ENCODE measurements at places on chromosomes 2 and 18.

GRCh38 chr2:136239079-136239685 is 121.2 kb upstream of the CXCR4 start:
- no peak for DNase-seq

DNA sequence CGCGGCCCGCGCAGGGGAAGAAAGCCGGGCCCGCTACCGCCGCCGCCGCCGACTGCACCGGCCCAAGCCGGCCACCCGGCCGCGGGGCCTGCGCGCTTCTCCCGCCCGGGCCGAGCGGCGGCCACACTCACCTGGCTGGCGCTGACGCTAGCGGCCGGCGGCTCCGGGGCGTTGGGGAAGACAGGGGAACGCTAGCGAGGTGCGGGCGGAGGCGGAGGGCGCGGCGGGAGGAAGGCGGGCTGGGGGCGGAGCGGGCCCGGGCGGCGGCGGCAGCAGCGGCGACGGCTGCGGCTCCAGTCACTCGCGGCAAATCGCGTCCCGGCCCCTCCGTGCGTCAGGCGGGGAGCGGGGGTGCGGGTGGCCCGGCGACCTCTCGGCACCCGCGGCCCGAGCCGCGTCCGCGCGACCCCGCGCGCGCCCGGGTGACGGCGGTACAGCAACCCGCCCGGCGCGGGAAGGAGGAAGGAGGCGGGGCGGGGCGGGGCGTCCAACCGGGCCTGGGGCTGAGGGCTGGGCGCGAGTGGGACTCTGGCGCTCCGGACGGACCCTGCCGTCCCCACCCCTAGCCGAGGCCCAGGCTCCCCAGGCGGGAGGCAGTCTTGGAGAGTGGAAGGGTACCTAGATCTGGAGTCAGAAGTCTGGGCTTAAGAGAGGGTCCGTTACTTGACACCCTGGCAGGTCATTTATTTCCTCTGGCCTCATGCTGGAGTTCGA is at the start of gene SESTD1:
TSS of gene SESTD1 (minus strand) at position 465 of the 714 bp plus-strand sequence. CDS start 72,991 bp downstream, outside the sequence.
- peak; percentile 25 for DNase-seq

DNA sequence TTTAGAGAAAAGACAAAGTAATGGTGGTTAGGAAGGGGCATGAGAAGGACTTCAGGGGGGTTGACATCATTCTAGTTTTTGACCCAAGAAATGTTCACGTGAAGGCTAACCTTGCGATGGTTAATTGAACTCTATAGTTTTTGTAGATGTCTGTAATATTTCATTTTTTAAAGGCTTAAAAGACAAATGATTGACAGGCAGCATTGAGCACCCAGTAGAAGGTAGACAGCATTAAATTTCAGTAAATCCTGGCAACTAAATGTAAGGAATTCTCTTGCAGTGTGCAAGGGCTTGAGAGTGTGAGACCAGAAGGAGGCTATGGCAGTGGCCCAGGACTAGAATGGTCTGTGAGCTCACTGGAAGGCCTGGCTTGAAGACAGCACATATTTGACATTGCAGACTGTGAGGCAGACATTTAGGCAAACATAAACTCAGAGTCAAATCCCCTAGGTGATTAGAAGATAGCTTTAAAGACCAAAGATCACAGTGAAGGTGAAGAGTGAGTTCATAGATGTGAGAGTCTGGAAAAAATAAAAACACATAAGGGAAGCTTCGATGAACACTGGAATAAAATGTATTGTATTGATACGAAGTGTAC is 100.1 kb upstream of the MAP4K4 start:
- DNase-seq, result no peak

- DNase-seq, result peak; percentile 9
Observed at GRCh38 chr2:143482771-143483170, 353.6 kb downstream of the ARHGAP15 start.

DNA sequence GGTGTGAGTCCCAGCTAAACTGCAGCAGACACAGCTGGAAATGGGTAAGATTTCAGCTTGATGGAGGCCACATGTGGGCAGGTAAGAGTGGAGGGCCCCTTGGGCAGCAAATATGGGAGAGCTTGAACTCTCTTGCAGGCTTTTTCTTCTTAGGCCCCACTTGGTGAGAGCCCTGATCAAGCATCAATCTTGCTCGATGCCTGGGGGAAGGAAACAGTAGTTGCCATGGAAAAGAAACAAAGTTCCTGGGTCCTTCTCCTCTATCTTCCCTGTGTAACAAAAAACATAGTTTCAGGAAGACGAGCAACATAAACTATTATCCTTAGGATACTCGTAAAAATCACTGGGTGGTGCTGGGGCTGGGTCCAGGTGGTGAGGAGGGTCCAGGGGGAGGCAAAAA is 42.9 kb downstream of the KIAA1328 start:
- DNase-seq, result no peak

- no peak for DNase-seq
Observed at GRCh38 chr2:26685989-26686839, 6.3 kb upstream of the KCNK3 start.

DNA sequence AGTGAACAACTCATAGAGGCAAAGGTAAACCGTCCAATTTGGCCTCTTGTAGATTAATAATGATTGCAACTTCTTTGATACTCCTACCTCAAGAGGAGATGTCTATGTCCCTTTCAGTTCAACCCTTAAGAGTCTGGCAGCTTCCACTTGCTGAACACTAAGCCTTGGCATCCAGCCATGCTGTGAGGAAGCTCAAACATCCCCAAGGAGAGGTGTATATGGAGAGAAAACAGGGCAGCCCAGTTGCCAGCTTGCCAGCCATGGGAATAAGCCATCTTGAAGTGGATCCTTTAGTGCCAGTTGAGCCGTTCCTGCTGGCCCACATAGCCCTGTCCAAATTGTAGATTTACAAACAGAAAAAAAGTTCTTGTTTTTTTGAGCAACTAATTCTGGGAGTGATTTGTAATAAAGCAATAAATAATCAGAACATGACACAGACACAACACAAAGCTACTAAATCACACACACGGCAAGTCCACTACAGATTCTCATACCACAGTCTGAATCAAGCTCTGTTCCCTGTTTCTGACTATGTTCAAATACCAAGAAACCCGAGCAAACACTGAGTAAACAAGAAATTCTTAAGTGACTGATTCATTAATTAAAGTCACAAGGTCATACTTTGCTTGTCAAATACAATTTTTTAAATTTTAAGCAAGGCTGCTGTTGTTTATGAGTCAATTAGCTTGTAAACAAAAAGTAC is 96.1 kb downstream of the PID1 start:
- DNase-seq, result no peak

DNA sequence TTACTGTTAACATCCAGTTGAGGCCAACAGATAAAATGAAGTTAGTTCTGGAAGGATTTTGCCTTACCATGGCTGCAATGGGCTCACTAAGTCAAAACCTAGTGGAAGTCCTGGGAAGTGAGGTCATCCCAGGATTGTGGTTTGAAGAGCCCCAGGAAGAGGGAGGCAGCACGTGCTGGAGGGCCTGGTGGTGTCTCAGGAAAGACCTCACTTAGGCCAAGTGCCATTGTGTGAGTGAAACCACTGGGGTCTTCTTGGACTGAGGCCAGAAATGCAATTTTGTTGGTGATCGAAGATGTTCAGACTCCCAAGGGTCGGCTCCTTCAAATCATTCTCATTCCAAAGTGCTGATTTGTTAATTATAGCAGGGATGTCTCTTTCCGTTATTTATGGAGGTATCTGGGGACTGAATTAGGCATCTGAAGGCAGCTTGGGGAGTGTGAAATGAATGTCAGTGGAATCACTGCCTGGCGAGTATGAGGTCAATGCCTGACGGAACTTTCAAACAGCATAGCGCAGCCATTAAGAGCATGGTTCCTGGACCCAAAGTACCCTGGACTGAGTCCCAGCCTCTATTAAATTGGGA is 60.0 kb downstream of the IL1R2 start:
- DNase-seq, result no peak

- DNase-seq, result no peak
Observed at GRCh38 chr18:37779220-37779619, 213.6 kb upstream of the CELF4 start.

DNA sequence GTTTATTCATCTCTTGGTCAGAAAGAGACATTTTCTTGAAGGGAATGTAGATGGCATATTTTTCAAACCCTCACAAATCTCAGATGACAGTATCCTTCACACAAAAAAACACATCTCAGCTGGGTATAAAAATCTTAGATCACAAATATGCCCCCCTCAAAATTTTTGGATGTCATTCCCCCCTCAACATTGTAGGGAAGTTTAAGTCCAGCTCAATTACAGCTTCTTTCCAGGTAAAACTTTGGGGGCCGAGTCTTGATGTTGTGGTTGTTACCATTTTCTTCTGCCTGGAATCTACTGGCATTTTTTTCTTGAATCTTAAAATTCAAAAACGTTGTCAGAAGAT is 46.1 kb downstream of the HDAC4 start:
- no peak for DNase-seq

DNA sequence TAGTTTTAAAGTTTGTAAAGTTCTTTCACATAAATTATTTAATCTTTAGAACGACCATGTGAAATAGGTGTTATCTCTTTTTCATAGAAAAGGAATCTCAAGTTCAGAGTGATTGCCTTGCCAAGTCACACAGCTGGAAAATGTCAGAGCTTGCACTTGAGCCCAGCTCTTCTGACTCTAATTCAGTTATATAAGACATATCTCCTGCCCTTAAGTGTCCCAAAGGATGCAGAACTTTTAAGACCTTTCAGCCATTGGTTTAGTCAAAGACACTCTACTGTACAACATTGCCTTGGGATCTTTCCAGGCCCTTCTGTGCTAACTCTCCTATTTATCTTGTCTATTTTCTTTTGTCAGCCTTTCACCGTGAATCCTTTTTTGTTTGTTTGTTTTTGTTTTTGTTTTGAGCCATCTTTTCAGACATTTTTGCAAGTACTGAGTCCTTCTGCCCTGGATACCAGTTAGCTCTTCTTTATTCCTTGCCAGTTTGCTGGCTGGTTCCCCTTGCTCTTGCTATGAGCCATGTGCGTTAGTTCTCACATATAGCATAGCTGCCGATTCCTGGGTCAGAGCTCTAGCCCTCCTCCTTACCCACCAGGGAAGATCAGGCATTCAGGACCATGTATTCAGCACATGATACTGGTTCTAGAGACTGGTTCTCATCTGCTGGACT is 160.0 kb upstream of the MYO3B start:
- DNase-seq, result no peak

GRCh38 chr18:6482198-6482977 is 67.7 kb upstream of the L3MBTL4 start:
- peak; percentile 10 for DNase-seq

DNA sequence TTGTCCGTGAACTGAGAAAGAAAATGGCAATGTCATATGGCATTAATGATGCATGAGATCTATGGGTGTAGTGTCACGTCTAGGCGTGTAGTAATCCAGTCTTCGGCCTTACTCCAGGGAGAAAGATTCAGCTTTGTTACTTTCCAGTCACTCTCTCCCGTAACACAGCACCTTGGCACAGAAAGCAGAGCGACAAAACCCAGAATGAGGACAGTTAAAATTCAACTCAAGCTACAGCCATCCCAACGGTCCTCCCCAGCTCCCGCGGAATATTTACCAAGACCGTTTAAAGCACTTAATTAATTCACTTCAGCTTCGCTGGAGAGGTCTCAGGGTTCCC is 797 bp upstream of the CRIM1 start:
- no peak for DNase-seq

- DNase-seq, result no peak
Observed at GRCh38 chr2:16161085-16161565, 220.8 kb downstream of the MYCN start.

GRCh38 chr18:24014986-24015638 is 558 bp downstream of the TTC39C start:
- DNase-seq, result no peak

DNA sequence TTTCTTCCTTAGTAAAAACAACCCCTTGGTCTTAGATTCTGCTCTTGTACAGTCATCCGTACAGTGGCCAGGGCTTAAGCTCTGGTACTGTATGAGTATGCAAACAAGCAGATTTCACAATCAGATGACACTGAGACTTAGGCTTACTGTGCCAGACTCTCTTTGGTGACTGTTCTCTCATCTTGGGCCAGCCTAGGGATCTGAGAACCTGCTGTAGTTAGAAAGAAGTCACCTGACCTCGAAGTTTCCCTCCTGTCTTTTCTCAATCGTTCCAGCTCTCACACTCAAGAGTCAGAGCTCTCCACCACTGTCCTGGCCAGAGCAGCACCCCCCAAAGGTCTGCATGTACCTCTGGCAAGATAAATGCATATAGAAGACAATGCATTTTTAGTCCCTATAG is 63.2 kb downstream of the ZEB2 start:
- peak; percentile 71 for DNase-seq

DNA sequence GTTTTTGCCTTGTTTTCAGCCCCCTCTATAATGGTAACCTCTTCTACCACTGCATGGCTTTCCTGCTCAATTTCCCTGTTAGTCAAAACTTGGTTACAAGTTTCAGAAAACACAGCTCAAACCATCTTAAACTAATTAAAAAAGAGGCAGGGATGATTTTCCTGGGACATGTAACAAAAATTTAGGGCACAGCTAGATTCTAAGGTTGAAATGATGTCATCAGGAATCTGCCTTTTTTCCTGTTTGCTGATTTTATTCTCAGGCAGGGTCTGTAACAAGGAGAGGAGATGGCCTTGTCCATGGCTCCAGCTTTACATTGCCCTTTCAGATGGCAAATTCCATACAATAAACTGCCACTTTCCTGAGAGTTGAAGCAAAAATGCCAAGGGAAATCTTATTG is 157.9 kb upstream of the CREB1 start:
- DNase-seq, result no peak

DNA sequence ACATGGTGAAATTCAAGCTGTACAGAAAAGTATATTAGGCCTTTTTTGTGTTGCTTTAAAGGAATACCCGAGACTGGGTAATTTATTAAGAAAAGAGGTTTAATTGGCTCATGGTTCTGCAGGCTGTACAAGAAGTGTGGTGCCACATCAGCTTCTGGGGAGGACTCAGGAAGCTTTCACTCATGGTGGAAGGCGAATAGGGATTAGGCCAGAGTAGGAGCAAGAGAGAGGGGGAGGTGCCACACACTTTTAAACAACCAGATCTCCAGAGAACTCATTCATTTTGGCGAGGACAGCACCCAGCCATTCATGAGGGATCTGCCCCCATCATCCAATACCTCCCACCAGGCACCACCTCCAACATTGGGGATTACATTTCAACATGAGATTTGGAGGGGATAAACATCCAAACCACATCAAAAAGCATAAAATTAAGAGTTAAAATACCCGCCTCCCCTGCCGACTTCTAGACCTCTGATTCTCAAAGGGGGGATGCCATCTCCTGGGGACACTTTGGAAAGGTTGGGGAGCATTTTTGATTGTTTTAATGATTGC is 15.1 kb upstream of the LIPG start:
- DNase-seq, result no peak

All from hematopoietic multipotent progenitor cell treated with erythropoietin and hydrocortisone succinate and interleukin-3 and kit ligand, for 8 days (in vitro differentiated cells).